Hematopoietic multipotent progenitor cell treated with erythropoietin and hydrocortisone succinate and interleukin-3 and kit ligand, for 8 days (in vitro differentiated cells): ENCODE measurements at places on chromosomes 11 and 22.
A peak's percentile ranks its signal among the peaks of the same experiment; 100 is the strongest.

GRCh38 chr11:1233351-1234053, 10.6 kb downstream of the MUC5B start:
- no peak for DNase-seq

- no peak for DNase-seq
These were observed 227.4 kb downstream of the INSC start for GRCh38 chr11:15342163-15342562.

GRCh38 chr11:22192642-22193347, at the start of gene ANO5:
ANO5 (plus strand) TSS chr11:22193085; CDS start chr11:22193493, 408 bp downstream.
- peak; percentile 33 for DNase-seq

DNA sequence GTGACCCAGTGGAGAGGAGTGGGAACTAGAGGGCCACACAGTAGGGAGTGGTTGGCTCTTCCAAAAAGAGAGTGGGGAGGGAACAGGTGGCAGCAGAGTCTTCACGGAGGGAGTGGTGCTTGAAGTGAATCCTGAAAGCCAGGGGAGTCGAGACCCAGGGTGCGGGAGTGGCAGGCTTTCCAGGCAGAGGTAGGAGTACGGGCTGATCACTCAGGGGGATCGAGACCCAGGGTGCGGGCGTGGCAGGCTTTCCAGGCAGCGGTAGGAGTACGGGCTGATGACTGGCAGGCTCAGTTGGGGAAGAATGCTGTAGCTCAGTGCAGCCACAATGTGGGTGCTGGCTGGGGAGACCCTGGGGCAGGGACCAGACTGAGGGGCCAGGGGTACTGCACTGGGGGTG, 148.2 kb downstream of the TBC1D22A start:
- DNase-seq, result no peak

- DNase-seq, result peak; percentile 78
These were observed 200.8 kb upstream of the ZC3H12C start for GRCh38 chr11:109892321-109892794.

DNA sequence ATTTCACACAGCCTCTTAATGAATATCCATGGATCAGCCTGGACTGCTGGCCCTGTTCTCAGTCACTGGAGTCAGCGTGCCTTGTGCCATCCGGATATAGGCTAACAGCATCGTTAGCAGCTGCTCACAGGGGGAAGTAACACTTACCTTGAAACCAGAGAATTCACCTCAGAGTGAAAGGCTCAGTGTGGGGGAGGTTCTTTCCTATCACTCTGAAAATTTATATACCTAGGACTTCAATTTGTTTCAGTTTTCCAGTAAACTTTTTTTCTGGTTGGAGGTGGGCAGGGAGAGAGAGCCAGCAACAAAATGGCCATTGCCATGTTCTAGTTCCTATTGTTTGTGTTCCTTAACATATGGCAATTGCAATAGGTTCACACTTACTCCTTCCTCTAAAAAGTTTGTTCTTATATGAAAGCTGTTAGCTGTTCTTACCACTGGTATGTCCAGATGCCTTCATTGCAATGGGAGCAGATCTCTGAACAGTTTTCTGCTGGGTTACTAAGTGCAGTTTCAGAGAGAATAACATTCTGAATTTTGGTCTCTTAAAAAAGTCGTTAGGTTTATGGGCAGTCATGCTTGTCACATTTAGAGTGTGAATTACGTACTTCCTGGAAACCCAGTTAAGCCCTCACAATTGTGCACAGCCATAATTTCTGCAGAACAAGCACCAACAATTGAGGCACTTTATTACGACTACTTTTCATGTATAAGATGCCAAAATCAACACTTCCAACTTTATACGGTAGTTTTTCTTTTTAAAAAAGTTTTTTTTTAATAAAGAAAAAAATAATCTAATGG, 247.6 kb downstream of the CADM1 start:
- DNase-seq, result no peak

DNA sequence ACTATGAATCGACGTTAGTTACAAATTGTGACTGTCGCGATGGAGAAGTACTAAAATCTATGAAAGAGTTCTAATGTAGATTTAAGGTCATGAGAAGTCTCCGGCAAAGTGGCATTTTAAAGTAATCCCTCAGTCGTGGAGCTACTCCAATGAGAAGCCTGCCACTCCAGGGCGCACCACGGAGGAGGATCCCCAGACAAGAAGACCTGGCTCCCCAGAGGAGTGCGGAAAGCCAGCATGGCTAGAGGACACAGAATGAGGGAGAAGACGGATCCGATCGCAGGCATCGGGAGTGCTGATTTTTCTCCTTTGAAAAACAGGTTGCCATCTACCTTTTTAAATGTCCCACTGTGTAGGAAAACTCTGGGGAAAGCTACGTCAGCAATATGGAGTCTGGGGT, 141.6 kb upstream of the TEAD1 start:
- DNase-seq, result no peak

GRCh38 chr11:65416841-65417701, 5.5 kb upstream of the NEAT1 start:
- DNase-seq, result peak; percentile 42

- DNase-seq, result no peak
These were observed at the start of gene DKK3 for GRCh38 chr11:12007769-12008737. DKK3 (minus strand) TSS chr11:12008626; CDS start chr11:12008582, 44 bp downstream.

GRCh38 chr11:117693344-117693743, 103.7 kb downstream of the DSCAML1 start:
- no peak for DNase-seq

GRCh38 chr11:65791719-65792213, 4.9 kb downstream of the OVOL1 start:
- DNase-seq, result no peak

GRCh38 chr22:44443641-44444235, 54.3 kb downstream of the RTL6 start:
- DNase-seq, result no peak

GRCh38 chr11:65491614-65492386, 7.0 kb upstream of the MALAT1 start:
- DNase-seq, result peak; percentile 62

DNA sequence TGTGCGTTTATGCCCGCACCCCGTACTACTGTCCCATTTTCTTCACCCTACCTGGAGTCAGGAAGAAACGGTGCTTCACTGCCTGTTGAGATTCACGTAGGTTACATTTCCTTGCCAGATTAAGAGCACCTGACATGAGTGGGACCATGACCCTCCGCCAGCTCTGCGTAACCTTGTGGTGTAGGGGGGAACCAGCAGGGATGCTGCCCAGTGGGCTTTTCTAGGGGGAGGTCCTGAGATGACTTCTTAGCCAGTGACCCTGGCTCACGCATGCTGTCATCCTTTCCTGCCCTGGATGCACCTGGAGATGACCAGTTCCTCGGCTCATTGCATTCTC, 967 bp upstream of the ARVCF start:
- DNase-seq, result no peak

- no peak for DNase-seq
These were observed 171.7 kb upstream of the NCAM1 start for GRCh38 chr11:112789481-112789880.
